Cortex of kidney (tissue), 1 donor: ENCODE measurements at places on chromosomes 3 and 15.

- DNase-seq = no peak
These were observed 792.2 kb downstream of the PLOD2 start for GRCh38 chr3:145368748-145369147.

DNA sequence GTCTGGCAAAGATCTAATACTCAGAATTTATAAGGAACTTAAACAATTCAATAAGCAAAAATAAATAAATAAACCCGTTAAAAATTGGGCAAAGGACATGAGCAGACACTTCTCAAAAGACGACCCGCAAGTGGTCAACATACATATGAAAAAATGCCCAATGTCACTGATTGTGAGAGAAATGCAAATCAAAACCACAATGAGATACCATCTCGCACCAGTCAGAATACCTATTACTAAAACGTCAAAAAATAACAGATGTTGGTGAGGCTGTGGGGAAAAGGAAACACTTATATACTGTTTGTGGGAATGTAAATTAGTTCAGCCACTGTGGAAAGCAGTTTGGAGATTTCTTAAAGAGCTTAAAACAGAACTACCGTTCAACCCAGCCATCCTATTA, 188.0 kb upstream of the MRPL3 start:
- DNase-seq = no peak

- DNase-seq = no peak
These were observed 49.7 kb upstream of the LIMD1 start for GRCh38 chr3:45544717-45545296.

GRCh38 chr3:38643090-38643489, 6.4 kb downstream of the SCN5A start:
- DNase-seq = no peak

DNA sequence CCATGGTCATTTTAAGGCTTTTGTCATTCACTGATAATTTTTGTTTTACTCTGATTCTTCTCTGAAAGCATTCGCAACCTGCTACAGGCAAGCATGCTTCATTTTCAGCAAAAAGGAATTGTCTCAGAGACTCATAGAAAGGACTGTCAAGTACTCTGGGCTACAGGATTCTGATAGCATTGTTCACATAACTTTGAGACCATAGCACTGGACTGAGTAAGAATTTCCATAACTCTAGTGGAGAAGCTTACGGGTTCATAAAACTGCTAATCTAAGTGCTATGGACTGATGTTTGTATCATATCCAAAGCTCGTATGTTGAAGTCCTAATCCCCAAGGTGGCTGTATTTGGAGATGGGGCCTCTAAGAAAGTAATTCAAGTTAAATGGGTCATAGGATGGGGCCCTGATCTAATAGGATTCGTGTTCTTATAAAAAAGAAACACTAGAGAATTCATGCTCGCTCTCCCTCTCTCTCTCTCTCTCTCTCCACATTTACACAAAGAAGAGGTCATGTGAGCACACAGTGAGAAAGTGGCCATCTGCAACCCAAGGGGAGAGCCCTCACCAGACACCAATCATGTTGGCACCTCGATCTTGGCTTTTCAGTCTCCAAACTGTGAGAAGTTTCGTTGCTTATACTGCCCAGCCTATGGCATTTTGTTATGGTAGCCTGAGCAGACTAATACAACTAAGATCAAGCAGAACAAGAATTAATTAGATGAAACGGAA, 60.4 kb downstream of the CRYGS start:
- DNase-seq = no peak

GRCh38 chr15:58469432-58470353, 37.9 kb downstream of the LIPC start:
- no peak for DNase-seq

- no peak for DNase-seq
These were observed at the start of gene SPSB4 for GRCh38 chr3:141050576-141051442. SPSB4 (plus strand) TSS chr3:141051347; CDS start chr3:141066105, 14,758 bp downstream.

- no peak for DNase-seq
These were observed 14.0 kb downstream of the ZNF619 start for GRCh38 chr3:40490916-40491315.

GRCh38 chr15:81105545-81105944, 28.5 kb upstream of the CFAP161 start:
- DNase-seq = no peak

DNA sequence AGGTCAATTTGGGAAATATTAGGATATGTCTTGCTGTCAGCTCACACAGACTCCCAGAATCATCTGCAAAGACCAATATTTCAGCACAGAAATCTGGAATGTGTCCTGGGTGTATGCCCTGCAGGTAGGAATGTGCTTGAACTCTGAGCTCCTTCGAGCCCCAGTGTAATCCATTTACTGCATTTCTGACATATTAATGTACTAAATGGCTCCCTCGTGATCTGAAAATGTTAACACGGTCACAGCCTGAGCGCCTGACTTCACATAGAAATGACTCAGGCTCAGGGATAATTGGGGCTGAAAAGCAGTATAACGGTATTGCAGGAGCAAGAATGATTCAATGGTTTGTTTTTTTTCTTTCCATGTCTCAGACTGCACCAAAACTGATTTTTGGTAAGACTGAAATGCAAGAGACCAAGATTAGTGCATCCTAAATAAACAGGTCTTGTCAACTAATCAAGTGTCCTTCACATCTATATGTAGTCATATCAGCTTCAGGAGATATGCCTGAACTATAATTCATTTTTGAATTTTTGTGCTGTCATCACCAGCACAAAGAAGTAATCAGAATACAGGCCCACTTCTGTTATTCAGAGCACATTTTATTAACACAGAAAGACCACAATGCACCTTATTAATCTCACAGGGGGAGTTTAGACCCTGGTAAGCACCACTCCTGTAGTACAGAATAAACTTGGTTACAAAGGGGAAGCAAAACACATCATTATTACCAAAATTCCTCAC, 49.8 kb downstream of the DCLK3 start:
- no peak for DNase-seq

DNA sequence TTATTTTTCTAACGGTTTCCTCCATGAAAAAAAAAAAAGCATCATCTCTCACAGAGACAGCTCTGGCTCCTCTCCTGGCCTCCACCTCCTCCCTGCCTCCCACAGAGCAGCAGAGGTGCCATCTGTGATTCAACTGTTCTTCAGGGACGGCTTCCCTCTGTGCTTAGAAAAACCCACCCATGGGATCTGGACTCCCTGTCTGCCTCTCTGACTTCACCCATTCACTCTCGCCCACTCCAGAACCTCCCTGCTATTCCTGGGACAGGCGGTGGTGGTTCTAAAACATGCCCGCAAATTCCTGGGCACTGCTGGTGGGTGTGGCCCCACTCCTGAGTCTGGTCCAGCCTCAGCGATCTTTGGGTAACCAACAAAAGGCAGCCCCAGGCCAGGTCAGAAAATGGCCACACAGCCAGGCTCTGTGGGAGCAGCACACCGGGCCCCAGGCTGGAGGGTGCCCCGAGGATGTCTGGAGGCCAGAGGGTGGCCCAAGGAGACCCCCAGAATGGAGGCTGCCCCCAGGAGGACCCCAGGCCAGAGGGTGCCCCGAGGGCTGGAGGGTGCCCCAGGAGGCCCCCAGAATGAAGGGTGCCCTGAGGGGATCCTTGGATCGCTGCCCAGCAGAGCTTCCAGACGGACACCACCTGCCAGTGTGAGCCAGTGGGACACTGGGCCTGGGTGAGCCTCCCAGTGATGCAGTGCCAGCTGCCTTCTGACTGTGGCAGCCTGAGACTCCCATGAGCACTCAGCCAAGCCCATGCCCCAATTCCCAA, 2.6 kb upstream of the CHST13 start:
- DNase-seq = no peak

- DNase-seq = no peak
These were observed 56.6 kb upstream of the POMGNT2 start for GRCh38 chr3:43162230-43163084.
